ENCODE measurements at places on chromosomes 2 and 18.

GRCh38 chr2:218079943-218080913 lies 11.2 kb downstream of the RUFY4 start:
- DNase-seq = no peak

- DNase-seq = no peak
Observed at GRCh38 chr2:185338104-185338503, 400.5 kb upstream of the FSIP2 start.

DNA sequence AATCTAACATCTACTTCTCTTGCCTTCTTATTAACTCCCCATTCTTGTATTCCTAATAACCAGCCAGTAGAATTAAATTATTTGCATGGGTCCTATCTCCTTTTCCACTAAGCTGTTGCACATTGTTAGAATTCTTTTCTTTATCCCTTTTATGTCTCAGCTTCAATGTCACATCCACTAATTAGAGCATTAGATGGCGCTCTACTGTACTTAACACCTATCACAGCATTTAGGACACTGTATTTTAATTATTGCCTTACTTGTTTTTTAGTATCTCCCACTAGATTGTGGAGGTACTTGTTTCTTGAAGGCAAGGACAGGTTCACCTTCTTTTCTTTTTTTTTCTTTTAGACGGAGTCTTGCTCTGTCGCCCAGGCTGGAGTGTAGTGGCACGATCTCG lies 3.8 kb downstream of the LIPT1 start:
- DNase-seq = no peak

DNA sequence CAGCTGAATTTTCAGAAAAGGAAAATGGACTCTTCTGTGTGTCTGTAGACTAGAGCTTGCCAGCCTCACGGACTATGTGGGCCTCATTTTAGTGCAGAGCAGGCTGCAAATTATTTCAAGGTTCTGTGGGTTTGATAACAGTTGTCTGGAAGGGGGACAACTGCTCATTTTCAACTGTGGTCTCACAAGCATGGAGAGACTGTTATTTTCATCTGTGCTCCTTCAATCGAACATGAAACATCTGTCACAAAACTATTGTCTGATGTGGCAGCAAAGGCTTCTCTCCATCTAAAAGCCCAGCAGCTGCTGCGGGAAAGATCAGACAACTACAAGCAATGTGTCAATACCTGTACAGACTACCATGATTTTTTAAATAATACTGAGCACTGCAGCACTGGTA lies 211.8 kb downstream of the LRRTM4 start:
- no peak for DNase-seq

DNA sequence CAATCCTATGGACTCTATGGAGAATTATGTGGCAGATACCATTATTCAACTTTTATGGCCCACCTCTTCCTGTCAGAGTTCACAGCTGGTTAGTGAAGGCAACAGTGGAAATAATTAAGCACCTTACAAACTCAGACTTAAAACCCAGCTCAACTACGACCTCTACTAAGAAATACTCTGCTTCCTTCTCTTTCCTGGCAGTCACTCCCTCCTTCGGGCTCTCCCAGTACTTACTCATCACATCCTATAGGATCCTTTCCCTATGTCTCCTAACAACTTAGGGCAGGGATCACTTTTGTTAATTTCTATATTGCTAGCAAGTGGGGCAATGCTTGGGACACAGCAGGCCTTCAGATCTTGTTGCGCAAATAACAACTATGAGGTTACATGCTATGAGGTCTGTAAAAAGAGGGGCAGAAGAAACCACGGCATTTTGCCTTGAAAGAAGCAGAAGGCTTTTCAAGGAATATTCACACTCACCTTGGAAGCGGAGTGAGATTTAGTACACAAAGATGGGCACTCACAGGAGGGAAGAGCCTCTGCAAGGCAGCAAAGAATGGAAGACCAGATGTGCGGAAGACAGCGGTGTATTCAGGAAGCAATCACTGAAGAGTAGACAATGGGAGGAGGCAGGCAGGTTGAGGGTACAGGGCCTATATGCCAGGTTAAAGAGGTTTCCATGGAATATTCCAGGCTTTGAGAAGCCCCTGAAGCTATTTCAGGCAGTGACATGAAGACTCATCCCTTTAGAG lies 2.1 kb downstream of the STK39 start:
- DNase-seq = no peak

- DNase-seq = no peak
Observed at GRCh38 chr18:78416853-78417252, 562.8 kb upstream of the SALL3 start.

GRCh38 chr2:196513796-196514526 lies 125.6 kb upstream of the CCDC150 start:
- no peak for DNase-seq

GRCh38 chr2:100606726-100607343 lies 44.0 kb downstream of the PDCL3 start:
- DNase-seq = no peak

DNA sequence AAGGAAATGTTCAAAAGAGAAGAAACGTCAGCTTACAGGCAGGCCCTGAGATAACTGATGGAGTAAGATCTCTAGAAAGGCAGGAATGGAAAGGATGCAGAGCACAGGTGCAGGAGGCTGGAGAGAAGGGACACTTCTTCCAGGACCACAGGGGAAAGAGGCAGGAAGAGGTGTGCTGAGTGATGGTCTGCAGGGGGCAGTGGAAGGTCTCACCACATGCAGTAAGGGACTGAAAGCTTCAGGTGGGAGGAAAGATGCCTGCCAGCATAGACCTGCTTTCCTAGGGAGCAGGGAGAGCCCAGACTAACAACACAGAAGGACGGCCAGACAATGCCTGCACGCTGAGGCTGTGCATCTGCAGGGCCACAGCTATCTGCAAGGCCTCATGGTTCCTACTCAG lies 156.8 kb downstream of the L3MBTL4 start:
- no peak for DNase-seq

DNA sequence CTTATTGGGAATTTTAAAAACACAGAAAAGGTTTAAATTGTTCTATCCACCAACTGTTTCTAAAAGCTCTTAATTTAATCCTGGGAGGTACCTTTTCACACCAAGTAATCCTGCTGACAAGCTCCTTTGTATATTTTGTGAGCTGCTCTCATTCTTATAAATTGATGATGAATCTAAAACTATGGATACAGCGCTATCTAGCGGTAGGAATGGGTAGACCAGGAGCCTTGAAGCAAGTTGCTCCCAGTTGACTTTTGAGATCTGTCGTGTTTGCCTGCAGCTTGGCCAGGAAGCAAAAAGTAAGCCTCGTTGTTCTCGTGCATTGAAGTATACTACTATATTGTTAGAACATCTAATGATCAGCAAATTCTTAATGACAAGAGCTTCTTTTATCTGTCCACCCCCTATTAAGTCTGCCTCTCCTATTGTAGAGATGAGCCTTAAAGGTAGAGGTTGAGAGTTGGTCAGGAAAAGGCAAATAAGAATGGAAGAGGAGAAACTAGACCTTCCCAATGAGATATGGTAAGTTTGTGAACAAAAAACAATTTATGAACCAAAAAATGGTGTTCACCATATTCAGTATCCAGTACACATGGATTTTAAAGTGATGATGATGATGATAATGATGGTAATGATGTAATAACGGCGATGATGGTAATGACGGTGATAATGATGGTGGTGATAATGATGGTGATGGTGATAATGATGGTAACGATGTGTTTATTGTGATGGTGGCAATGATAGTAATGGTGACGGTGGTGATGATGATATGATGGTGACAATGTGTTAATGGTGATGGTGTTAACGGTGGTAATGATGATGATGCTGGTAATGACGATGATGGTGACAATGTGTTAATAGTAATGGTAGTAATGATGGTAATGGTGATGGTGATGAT lies 212.1 kb upstream of the NCKAP5 start:
- DNase-seq = no peak

All from activated CD4-positive, CD25-positive, alpha-beta regulatory T cell treated with anti-CD3 and anti-CD28 coated beads, Interleukin-2, amount 50 U/mL, for 72 hours (primary cell).